ENCODE measurements at places on chromosomes 12 and 14.

- peak; percentile 42 for DNase-seq
Observed at GRCh38 chr14:66233591-66233990, 252.6 kb upstream of the CCDC196 start.

- no peak for DNase-seq
Observed at GRCh38 chr14:81613341-81614045, 79.8 kb upstream of the SEL1L start.

DNA sequence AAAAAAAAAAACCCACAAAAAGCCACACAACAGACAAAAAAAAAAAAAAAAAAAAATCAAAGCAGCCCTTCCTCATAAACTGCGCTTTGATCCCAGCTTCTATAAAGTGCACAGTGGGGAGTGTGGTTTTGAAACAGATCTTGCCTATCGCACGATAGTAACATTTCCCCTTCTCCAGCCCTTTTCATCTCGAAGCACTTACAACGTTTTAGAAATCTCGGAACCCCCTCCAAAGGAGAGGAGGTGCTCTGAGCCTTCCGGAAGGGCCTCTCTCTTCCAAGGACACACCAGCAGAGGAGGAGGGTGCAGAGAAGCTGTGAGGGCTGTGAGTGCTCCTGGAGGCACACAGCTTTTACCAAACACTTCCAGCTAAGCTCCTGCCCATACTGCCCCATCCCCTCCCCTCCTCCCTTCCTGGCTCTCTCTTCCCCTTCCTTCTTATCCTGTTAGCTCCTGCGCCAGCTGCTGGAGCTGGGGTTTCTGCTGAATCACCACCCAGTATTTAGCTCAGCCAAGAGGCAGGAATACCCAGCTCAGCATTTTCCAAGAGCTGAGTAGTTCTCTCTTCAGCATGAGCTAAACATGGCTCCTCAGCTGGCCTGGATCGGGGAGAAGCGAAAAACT, 28.4 kb downstream of the SLC7A8 start:
- DNase-seq: no peak

DNA sequence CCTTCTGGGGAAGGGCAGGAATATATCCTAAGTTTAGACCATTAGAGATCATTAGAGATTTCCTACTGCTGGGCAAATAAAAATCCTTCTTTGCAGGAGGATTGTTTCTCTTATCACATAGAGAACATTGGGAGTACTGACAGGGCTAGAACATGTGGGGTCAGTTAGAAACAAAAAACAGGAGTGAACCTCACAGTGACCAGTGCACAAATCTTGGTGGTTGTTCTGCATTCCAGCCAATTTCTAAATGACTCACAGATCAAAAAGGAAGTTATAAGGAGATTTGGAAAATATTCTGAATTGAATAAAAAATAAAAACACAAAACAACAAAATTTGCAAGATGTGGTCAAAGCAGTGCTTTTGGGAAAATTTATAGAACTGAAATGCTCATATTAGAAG, 118.8 kb downstream of the LLPH start:
- no peak for DNase-seq

DNA sequence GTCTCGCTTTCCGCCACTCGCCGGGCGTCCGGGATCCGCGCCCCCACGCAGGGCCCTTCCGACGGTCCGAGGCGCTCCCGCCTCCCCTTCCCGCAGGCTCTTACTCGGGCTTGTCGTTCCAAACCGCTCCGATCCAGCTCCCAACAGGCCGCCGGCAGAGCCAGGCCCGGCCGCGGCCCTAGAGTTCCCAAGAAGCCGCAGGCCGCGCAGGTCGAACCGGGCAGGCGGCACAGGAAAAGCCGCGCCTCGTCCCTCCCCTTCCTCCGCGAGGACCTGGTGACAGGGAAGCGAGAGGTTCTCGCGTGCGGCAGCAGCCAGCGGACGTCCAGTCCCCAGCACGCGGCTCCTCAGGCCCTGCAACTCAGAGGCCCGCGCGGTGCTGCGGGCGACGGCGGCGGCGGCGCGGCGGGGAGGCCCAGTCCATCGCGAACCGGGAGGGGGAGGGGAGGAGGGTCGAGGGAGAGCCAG, 272 bp downstream of the HECTD1 start:
- no peak for DNase-seq

- no peak for DNase-seq
Observed at GRCh38 chr14:52090936-52091335, 22.1 kb upstream of the NID2 start.

- no peak for DNase-seq
Observed at GRCh38 chr12:11657511-11657910, 8.0 kb downstream of the ETV6 start.

DNA sequence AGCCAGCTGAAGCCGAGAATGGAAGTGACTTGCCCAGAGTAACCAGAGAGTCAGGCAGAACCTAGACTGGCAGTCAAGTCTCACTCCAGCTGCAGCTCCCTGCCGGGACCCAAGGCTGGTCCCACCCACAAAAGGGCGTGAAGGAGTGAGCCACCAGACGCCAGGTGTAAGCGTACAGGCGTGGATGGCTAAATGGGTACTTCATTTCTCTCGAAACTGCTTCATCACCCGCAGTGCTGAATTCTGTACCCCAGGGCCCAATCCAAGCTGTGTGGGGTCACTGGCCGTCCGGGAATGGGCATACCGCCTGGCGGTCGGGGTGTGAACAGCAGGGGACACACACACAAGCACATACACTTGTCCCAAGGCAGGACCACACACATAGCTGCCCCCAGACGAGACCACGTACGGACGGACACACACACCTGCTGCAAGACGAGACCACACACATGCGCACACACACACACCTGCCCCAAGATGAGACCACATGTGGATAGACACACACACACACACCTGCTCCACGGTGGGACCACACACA, 34.8 kb downstream of the DEGS2 start:
- no peak for DNase-seq

GRCh38 chr14:36755756-36756155, 94.1 kb downstream of the PAX9 start:
- no peak for DNase-seq

DNA sequence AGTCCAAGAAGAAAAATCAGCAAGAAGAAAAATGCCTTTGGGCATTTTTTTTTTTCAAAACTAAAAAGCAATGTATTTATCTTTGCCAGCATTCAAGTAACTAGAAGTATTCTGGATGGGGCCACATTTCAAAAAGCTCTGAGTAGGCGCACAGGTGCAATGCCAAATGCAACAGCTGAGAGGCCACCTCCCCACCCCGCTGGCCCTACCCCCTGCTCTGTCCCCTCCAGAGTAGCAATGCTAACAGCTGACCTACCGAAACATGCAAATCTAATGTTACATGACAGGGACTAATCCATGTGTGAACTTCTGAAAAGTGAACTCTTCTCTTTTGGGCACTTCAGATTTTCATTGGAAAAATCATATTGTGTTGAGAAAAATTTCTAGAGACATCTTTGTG, 153.7 kb upstream of the SLC38A2 start:
- no peak for DNase-seq

- DNase-seq: no peak
Observed at GRCh38 chr12:46087916-46088439, 97.6 kb upstream of the SCAF11 start.

GRCh38 chr12:58919231-58920101, 838 bp downstream of the LRIG3 start:
- no peak for DNase-seq

- DNase-seq: no peak
Observed at GRCh38 chr12:106137530-106138356, 1.0 kb downstream of the NUAK1 start.

- DNase-seq: no peak
Observed at GRCh38 chr14:61140872-61141271, 140.3 kb downstream of the TMEM30B start.

GRCh38 chr12:32679920-32680237, 778 bp downstream of the DNM1L start:
- no peak for DNase-seq

DNA sequence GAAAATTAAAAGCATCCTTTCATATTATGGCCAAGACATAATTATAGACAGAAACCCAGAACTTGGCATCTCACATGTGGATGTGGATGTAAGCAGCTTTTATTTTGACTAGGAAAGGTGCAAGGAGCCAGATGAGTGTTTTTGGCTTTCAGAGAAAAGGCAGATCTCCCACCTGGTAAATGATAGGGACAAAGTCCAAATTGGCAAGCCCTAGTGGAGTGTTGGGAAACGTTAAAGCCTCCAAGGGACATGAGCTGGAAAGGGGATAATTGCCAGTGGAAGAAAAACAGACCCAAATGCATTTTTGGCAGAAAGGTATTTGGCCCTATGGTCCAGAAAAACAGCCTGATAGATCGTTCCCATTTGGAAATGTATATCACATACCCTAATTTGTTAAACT, 60.1 kb downstream of the KLHL28 start:
- no peak for DNase-seq

- DNase-seq: no peak
Observed at GRCh38 chr12:14952299-14952921, 9.0 kb downstream of the ARHGDIB start.

GRCh38 chr12:57093415-57094207, 4.7 kb downstream of the NAB2 start:
- no peak for DNase-seq

DNA sequence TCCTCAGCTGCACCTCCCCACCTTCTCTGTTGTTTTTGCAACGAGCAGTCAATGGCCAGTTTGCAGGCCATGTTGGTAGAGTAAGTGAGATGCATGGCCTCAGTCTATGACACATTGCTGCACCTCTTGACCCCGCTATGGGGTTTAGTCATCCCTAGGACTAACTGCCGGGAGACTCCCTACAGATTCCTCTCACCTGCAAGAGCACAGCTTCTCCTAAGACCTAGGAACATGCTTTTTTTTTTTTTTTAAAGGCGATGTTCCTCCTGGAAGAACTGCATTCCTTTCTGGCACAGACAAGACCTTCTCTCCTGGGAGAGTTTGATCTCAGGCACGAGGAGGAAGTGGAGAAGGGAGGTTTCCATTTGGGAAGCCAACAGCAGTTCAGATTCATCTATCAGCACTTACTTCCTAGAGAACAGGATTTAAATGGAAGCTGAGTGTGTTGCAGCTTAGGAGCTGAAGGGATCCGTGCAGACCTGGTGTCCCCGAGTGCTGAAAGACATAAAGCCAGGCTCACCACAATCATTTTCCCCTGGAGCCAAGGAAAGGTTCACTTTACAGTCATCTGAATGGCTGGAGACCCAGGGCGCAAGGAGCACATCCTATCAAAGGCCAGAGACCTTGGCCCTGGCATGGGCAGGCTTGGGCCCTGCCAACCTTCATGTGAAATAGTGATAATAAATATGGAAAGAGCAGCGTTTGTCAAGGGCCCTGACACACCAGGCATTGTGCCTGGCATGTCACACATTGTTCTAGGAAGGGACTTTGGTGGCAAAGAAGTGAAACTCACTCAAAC, 104.1 kb downstream of the LGMN start:
- DNase-seq: no peak

GRCh38 chr12:108972358-108972757, 48.5 kb downstream of the SVOP start:
- no peak for DNase-seq

GRCh38 chr12:103399986-103400385, 95.8 kb downstream of the C12orf42 start:
- no peak for DNase-seq

- DNase-seq: no peak
Observed at GRCh38 chr12:106682594-106683234, 91.8 kb upstream of the RIC8B start.

DNA sequence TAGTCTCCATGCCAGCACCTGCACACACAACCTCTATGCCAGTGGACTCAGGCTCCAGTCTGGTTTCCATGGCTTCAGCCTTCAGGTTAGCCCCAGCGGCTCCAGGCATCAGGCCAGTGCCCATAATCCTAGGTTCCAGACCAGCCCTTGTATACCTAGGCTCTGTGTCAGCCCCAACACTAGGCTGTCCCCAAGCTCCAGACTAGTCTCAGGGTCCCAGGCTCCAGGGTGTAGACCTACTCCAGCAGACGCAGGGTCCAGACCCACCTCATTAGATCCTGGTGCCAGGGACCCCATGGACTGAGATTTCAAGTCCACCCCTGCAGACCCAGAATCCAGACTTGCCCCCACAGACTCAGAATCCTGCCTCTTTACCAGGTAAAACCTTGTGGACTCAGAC, 275.9 kb downstream of the SLC16A7 start:
- no peak for DNase-seq

DNA sequence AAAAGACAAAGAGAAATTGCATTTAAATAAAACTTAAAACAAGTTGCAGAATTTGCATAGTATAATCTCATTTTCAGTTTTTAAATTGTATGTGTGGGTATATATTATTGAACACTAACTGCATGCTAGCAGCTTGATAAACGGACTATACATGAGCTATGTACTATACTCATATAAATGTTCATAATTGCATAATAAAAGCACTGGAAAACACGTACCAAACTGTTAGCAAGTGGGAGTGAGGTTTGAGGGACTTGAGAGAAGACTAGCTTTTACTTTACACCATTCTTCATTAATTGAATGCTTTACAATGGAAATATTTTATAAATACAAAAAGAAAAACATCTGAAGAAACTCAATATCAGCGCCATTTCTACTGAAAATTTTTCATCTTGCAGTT, 32.2 kb upstream of the MDM1 start:
- no peak for DNase-seq

GRCh38 chr14:94088516-94088915, 7.4 kb downstream of the IFI27L1 start:
- no peak for DNase-seq

DNA sequence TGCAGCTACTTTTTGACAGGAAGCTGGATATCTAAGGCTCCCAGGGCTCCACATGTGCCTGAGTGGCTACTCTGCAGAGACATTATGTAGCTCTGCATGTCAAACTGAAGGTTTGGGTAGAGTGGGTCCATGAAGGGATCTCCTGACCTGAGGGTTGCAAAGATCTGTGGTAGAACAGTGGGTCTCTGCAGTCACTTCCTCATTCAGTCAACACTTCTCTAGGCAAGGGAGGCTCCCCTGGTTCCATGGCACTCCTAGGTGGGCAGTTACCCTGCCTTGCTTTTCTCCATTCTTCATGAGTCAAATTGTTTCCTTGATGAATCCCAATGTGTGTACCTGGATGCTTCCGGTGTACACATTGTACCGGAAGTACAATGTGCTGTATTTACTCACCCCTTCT, 57.4 kb downstream of the CMAS start:
- DNase-seq: no peak

- DNase-seq: no peak
Observed at GRCh38 chr12:125509195-125509594, 444.0 kb downstream of the AACS start.

- no peak for DNase-seq
Observed at GRCh38 chr12:13666806-13667205, 314.6 kb downstream of the GRIN2B start.

DNA sequence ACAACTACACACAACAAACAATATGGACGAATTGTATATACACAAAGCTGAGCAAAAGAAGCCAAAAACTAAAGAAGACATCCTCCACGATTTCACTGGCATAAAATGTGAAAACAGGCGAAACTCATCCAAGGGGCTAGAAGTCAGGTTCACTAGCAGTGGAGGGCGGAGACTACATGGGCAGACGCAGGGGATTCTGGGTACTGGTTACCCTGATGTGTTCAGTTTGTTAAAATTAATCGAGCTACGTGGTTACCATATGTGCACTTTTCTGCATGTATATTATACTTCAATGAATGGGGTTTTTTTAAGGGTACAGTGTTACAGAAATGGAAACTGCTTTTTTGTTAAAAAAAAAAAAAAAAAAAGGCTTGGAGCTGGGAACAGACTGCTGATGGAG, 12.3 kb downstream of the KDM2B start:
- no peak for DNase-seq

- DNase-seq: no peak
Observed at GRCh38 chr12:112017041-112017440, 3.8 kb downstream of the ERP29 start.

All from NCI-H1092 (cell line).